ENCODE measurements at places on chromosomes 7 and 10.

- H3K4me3 ChIP-seq: no peak overlapping the region
- peaks cover 4% of the 10 kb centered on the region for H3K4me1 ChIP-seq
- no peaks in the 10 kb centered on the region for H3K36me3 ChIP-seq
- DNase-seq: no peak
- H3K27ac ChIP-seq: no peak overlapping the region
- no peaks in the 10 kb centered on the region for H3K27me3 ChIP-seq
Observed at GRCh38 chr10:132493246-132493755, 44.3 kb upstream of the INPP5A start.

- H3K27me3 ChIP-seq: no peaks in the 10 kb centered on the region
- H3K36me3 ChIP-seq: no peaks in the 10 kb centered on the region
- H3K4me3 ChIP-seq: no peak overlapping the region
- DNase-seq: no peak
Observed at GRCh38 chr10:20407357-20407756, 489.8 kb downstream of the NEBL start.

GRCh38 chr10:93445097-93445960, 36.8 kb downstream of the MYOF start:
- peak overlapping the region; percentile 94 for H3K27ac ChIP-seq
- H3K36me3 ChIP-seq: no peaks in the 10 kb centered on the region
- H3K4me1 ChIP-seq: peaks cover 28% of the 10 kb centered on the region
- no peaks in the 10 kb centered on the region for H3K27me3 ChIP-seq
- H3K4me3 ChIP-seq: no peak overlapping the region

- H3K27me3 ChIP-seq: no peaks in the 10 kb centered on the region
- H3K27ac ChIP-seq: no peak overlapping the region
- H3K4me3 ChIP-seq: no peak overlapping the region
- no peak for DNase-seq
- H3K4me1 ChIP-seq: no peaks in the 10 kb centered on the region
- H3K36me3 ChIP-seq: no peaks in the 10 kb centered on the region
Observed at GRCh38 chr10:92832121-92832520, 16.2 kb upstream of the EXOC6 start.

DNA sequence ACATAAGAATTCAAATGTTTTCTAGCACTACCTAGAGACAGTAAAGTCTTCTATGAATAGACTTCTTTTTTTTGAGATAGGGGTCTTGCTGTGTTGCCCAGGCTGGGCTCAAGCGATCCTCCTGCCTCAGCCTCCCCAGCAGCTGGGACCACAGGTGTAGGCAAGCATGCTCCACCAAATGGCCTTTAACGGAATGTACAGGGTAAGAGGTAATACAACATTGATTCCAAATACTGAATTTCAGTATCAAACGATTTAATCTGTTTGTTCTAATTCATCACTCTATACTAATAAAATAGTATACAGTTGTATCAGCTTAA, 55.8 kb upstream of the NCAPG2 start:
- H3K27ac ChIP-seq: no peak overlapping the region
- H3K4me1 ChIP-seq: no peaks in the 10 kb centered on the region
- no peaks in the 10 kb centered on the region for H3K36me3 ChIP-seq
- H3K27me3 ChIP-seq: no peaks in the 10 kb centered on the region
- H3K4me3 ChIP-seq: no peak overlapping the region
- DNase-seq: no peak

- DNase-seq: no peak
- no peaks in the 10 kb centered on the region for H3K36me3 ChIP-seq
- H3K4me1 ChIP-seq: no peaks in the 10 kb centered on the region
- no peak overlapping the region for H3K27ac ChIP-seq
- no peak overlapping the region for H3K4me3 ChIP-seq
Observed at GRCh38 chr7:26413007-26413691, 121.5 kb downstream of the SNX10 start.

DNA sequence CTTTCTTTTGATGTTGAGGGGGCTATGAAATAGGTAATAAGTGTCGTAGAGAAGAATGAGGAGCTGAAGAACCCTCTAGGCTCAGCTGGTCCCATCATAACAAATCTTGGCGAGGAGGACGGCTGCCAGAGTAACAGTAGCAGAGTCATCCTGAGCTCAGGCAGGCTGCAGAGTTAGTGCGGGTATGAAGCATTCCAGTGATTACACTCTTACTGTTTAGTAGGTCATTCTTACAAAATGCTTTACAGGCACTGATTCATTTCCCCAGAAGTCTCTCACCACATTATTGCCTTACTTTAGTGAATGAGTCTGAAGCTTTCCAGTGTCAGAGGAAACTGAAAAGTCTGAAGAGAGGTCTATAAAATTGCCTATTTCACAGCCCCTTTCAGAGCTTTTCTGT, 43.9 kb upstream of the GPR158 start:
- H3K4me3 ChIP-seq: no peak overlapping the region
- no peaks in the 10 kb centered on the region for H3K27me3 ChIP-seq
- DNase-seq: no peak
- no peaks in the 10 kb centered on the region for H3K36me3 ChIP-seq

GRCh38 chr7:37084303-37084702, 360.0 kb upstream of the AOAH start:
- no peak overlapping the region for H3K4me3 ChIP-seq
- no peak overlapping the region for H3K27ac ChIP-seq
- no peaks in the 10 kb centered on the region for H3K27me3 ChIP-seq
- no peak for DNase-seq
- no peaks in the 10 kb centered on the region for H3K4me1 ChIP-seq

- no peaks in the 10 kb centered on the region for H3K36me3 ChIP-seq
- H3K4me1 ChIP-seq: peaks cover 10% of the 10 kb centered on the region
- no peak for DNase-seq
- H3K4me3 ChIP-seq: no peak overlapping the region
Observed at GRCh38 chr10:49612513-49613164, 1.2 kb upstream of the CHAT start.

GRCh38 chr10:11209830-11210181, 192.1 kb downstream of the CELF2 start:
- H3K27ac ChIP-seq: no peak overlapping the region
- no peak for DNase-seq
- no peaks in the 10 kb centered on the region for H3K27me3 ChIP-seq
- H3K36me3 ChIP-seq: no peaks in the 10 kb centered on the region
- H3K4me3 ChIP-seq: no peak overlapping the region
- H3K4me1 ChIP-seq: no peaks in the 10 kb centered on the region

GRCh38 chr7:82616059-82616728, 172.6 kb upstream of the CACNA2D1 start:
- H3K36me3 ChIP-seq: no peaks in the 10 kb centered on the region
- H3K4me3 ChIP-seq: no peak overlapping the region
- H3K27ac ChIP-seq: no peak overlapping the region
- DNase-seq: no peak
- H3K27me3 ChIP-seq: no peaks in the 10 kb centered on the region

GRCh38 chr7:123555484-123555883, 2.1 kb downstream of the NDUFA5 start:
- no peak for DNase-seq
- H3K4me3 ChIP-seq: no peak overlapping the region
- no peak overlapping the region for H3K27ac ChIP-seq
- H3K27me3 ChIP-seq: no peaks in the 10 kb centered on the region
- H3K4me1 ChIP-seq: peaks cover 10% of the 10 kb centered on the region

DNA sequence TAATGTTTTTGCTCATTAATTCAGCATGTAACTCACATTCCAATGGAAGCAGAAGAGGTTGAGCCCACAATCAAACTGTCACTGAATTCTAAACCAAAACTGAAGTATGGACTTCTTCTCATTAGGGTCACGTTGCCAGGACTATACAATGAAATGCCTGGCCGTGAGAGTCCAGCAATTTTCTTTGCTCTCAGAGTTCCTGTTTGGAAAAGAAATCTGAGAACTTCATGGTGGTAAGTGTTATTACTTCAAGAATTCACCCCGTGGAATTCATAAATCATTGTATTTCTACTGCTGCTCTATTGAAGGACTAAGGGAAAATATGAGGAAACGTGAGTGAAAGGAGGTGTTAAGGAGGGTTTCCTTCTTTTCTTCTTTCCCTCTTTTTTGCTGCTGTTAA, 441.8 kb upstream of the AKR1E2 start:
- peaks cover 6% of the 10 kb centered on the region for H3K4me1 ChIP-seq
- peak overlapping the region; percentile 2 for H3K27ac ChIP-seq
- H3K27me3 ChIP-seq: no peaks in the 10 kb centered on the region

- H3K4me3 ChIP-seq: no peak overlapping the region
- H3K4me1 ChIP-seq: peaks cover 35% of the 10 kb centered on the region
- no peak for DNase-seq
Observed at GRCh38 chr10:14581553-14582321, 193.0 kb downstream of the FAM107B start.

- H3K27ac ChIP-seq: no peak overlapping the region
- H3K4me3 ChIP-seq: no peak overlapping the region
- H3K4me1 ChIP-seq: no peaks in the 10 kb centered on the region
- no peaks in the 10 kb centered on the region for H3K36me3 ChIP-seq
- no peaks in the 10 kb centered on the region for H3K27me3 ChIP-seq
- DNase-seq: no peak
Observed at GRCh38 chr10:45558425-45558824, 114.1 kb downstream of the ZFAND4 start.

DNA sequence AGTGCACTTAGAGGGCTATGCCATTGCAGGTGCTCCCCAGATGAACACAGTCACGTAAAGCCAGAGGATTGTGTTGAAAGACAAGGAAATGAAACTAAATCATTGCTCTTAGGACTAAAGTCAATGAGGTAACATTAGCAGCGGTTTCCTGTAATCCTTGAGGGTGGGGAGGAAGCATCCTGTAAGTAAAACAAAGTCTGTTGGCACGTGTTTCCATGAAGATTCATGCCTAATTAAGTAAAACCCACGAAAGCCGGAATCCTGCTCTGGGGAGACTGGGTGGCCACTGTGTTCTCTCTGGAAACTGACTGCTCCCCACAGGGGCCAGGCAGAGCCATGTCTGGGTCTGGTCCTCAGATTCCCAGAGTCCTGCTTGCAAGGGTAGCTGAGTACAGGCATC, 18.3 kb downstream of the STEAP1B start:
- DNase-seq: no peak
- no peak overlapping the region for H3K27ac ChIP-seq
- H3K4me3 ChIP-seq: no peak overlapping the region

DNA sequence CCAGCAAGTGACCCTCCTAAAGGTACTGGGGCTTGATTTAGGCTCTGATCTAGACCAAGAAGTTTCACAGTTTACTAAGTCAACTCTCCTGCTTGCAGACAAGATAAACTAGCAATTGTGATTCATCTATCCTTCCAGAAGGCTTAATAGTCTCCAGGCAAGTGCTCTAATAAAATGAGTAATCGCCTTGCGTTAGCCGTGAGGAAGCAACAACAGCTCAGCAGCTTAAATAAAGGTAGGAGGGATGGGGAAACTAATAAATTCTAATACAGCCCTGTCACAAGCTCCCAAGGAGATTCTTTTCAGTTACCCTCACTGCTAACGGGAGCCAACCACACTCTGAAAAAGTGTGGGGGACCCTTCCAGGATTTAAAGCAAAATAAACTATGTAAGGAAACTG, 48.4 kb downstream of the FRMD4A start:
- peaks cover 4% of the 10 kb centered on the region for H3K27me3 ChIP-seq
- H3K36me3 ChIP-seq: no peaks in the 10 kb centered on the region
- no peak overlapping the region for H3K27ac ChIP-seq
- no peaks in the 10 kb centered on the region for H3K4me1 ChIP-seq
- no peak for DNase-seq

- no peak for DNase-seq
- no peak overlapping the region for H3K4me3 ChIP-seq
- no peaks in the 10 kb centered on the region for H3K36me3 ChIP-seq
- H3K27me3 ChIP-seq: no peaks in the 10 kb centered on the region
- H3K27ac ChIP-seq: no peak overlapping the region
- H3K4me1 ChIP-seq: no peaks in the 10 kb centered on the region
Observed at GRCh38 chr7:82029236-82029913, 259.5 kb upstream of the HGF start.

GRCh38 chr10:102235598-102235920, 5.8 kb downstream of the PITX3 start:
- H3K36me3 ChIP-seq: no peaks in the 10 kb centered on the region
- no peak for DNase-seq
- H3K27ac ChIP-seq: no peak overlapping the region
- no peak overlapping the region for H3K4me3 ChIP-seq
- H3K27me3 ChIP-seq: peaks cover 76% of the 10 kb centered on the region

All from hepatocyte (in vitro differentiated cells).